ENCODE measurements at places on chromosomes 4 and X.
A peak's percentile ranks its signal among the peaks of the same experiment; 100 is the strongest.

DNA sequence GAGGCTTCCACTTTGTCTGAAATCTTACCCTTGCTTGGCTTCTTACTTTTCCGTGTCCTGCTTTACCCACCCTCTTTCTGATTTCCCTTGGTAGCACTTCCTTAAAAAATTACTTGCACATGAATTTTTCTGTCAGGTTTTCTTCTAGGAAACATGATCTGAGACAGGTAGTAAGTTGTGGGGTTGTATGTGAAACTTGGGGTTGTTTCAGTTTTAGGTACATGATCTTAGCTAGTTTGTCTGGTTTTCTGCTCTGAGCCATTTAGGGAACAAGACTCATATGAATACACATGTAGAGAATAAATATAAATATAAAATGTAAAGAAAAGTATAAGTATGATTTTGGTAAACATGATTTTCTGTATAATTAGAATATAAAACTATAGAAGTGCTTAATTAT, 17.4 kb upstream of the ARMCX2 start:
- no peak overlapping the region for H3K27ac ChIP-seq
- H3K4me1 ChIP-seq = no peaks in the 10 kb centered on the region
- no peaks in the 10 kb centered on the region for H3K36me3 ChIP-seq
- no peak for DNase-seq
- no peak overlapping the region for H3K4me3 ChIP-seq
- no peaks in the 10 kb centered on the region for H3K27me3 ChIP-seq

DNA sequence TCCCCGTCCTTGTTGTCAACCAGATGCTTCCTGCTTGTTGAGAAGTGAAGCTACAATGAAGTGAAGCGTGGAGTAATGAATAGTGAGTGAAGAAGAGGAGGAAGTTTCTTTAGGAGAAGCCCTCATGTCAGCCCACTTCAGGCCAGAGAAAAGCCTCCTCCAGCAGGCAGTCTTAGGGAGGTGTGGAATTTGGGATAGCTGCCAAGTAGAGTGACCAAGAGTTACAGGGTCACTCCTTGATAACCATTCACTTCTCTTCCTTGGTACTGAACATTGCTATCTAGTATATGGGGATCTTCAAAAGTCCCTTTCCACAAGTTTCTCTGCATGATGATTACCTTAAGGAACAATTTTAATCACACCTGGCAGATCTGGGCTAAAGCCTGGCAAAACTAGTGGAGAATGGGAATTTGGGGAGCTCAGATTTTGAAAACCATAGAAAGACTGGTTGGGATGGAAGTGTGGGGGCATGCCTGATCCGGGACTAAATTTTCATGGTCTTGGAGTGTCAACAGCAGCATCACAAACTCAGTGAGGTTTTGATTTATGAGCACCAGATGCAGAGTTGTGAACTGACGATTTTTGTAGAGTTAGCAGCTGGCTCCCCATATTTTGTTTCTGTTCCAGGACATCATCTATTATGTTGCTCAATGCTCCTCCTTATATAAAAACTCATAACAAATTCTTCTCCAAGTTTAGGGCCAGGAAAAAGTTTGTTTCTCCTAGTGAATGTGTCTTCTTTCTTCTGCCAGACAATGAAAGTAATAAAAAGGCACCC, 53.1 kb downstream of the IGSF1 start:
- DNase-seq = no peak
- H3K36me3 ChIP-seq = no peaks in the 10 kb centered on the region
- no peak overlapping the region for H3K27ac ChIP-seq
- H3K4me1 ChIP-seq = no peaks in the 10 kb centered on the region

GRCh38 chr4:82097504-82097903, 276.3 kb downstream of the HNRNPD start:
- no peak for DNase-seq
- H3K27ac ChIP-seq = no peak overlapping the region
- no peak overlapping the region for H3K4me3 ChIP-seq
- H3K36me3 ChIP-seq = no peaks in the 10 kb centered on the region
- no peaks in the 10 kb centered on the region for H3K27me3 ChIP-seq

DNA sequence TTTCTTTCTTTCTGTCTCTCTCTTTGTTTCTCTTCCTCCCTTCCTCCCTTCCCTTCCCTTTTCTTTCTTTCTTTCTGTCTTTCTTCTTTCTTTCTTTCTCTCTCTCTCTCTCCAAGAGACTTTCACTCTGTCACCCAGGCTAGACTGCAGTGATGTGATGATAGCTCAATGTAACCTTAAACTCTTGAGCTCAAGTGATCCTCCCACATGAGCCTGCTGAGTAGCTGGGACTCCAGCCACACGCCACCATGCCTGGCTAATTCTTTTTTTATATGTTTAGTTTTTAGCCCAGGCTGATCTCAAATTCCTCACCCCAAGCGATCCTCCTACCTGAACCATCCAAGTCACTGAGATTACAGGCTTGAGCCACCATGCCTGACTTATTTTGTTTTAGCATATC, 64.3 kb upstream of the EMCN start:
- DNase-seq = no peak
- no peak overlapping the region for H3K27ac ChIP-seq
- no peaks in the 10 kb centered on the region for H3K27me3 ChIP-seq

DNA sequence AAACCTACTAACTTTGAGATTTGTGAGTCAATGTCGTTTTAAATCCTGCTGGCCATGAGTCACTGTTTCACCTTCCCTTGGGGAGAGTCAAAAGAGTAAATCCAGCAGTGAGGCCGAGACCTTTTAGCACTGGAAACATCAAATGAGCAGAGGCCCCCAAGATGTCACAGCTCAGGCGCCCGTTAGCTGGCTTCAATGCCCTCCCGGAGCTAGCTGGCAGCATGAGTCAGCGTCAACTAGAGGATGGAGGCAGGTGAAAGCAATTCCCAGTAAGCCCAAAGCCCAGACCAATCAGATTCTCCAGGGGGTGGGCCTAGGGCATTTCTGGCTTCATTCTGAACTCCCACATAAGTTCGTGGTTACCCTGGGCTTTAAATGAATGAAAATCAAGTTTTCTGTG, 170.9 kb downstream of the CLCN4 start:
- no peaks in the 10 kb centered on the region for H3K27me3 ChIP-seq
- no peak overlapping the region for H3K27ac ChIP-seq
- DNase-seq = peak; percentile 19
- peaks cover 5% of the 10 kb centered on the region for H3K4me1 ChIP-seq

DNA sequence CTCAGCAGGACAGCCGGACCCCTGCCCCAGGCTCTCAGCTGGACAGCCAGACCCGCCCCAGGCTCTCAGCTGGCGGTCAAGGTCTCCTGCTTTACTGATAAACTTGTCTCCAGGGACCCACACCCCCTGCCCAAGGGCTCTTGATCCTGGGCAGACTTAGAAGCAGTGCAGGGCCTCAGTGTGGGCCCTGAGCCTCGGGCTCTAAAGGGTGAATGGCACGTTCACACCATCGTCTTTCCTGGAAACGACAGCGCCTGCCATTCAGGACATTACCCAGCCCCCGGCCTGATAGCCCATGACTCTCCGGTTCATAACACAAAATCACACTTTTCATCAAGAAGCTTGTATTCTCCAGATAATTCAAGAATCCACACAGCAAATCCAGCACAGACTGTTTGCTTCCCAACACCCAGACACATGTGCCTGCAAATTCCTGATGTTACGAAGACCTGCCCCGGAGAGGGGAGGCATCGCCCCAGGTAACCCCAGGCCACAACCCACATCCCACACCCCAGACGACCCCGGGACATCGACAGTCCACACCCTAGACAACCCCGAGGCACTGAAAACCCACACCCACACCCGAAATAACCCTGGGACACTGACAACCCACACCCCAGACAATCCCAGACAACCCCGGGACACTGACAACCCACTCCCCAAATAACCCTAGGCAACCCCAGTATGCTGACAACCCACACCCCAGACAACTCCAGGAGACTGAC, 136.8 kb downstream of the FAM53A start:
- no peak overlapping the region for H3K27ac ChIP-seq
- H3K4me3 ChIP-seq = no peak overlapping the region
- DNase-seq = no peak
- H3K4me1 ChIP-seq = no peaks in the 10 kb centered on the region

DNA sequence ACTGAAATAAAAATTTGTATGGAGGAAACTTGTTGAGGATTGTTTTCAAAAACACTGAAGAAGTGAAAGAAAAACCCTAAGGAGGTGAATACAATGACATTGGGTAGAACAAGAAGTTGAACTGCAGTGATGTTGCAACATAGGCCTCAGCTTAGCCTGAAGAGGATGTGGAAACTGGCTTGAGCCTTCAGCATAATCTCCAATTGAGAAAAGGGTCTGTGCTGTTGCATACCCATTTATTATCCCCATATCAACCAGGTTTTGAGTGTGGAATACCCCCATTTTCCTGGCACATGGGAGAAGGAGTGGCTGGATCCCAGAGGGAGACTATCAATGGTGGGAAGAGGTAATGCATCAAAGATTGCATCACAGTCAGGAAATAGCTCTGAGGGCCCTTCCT, 695.0 kb upstream of the HS3ST1 start:
- no peaks in the 10 kb centered on the region for H3K4me1 ChIP-seq
- DNase-seq = no peak
- no peak overlapping the region for H3K4me3 ChIP-seq
- H3K36me3 ChIP-seq = no peaks in the 10 kb centered on the region

DNA sequence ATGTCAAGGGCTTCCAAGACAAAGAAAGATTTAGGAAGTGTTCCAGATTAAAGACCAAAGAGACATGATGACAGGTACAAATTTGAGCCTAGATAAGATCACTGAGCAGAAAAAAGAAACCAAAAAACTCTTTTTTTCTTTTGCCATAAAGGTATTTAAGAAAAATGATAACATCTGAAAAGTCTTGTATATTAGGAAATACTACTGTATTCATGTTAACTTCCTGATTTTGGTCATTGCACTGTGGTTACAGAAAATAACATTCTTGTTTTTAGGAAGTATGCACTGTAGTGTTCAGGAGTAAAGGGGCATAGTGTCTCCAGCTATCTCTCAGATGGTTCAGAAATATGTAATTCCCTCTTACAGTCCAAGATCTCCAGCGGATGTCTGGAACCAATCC, 37.1 kb downstream of the RWDD4 start:
- no peak overlapping the region for H3K4me3 ChIP-seq
- DNase-seq = no peak
- no peak overlapping the region for H3K27ac ChIP-seq
- no peaks in the 10 kb centered on the region for H3K36me3 ChIP-seq

GRCh38 chrX:88613338-88613737, 133.7 kb upstream of the CPXCR1 start:
- no peaks in the 10 kb centered on the region for H3K27me3 ChIP-seq
- H3K4me3 ChIP-seq = no peak overlapping the region
- no peaks in the 10 kb centered on the region for H3K4me1 ChIP-seq
- no peak overlapping the region for H3K27ac ChIP-seq
- H3K36me3 ChIP-seq = no peaks in the 10 kb centered on the region

DNA sequence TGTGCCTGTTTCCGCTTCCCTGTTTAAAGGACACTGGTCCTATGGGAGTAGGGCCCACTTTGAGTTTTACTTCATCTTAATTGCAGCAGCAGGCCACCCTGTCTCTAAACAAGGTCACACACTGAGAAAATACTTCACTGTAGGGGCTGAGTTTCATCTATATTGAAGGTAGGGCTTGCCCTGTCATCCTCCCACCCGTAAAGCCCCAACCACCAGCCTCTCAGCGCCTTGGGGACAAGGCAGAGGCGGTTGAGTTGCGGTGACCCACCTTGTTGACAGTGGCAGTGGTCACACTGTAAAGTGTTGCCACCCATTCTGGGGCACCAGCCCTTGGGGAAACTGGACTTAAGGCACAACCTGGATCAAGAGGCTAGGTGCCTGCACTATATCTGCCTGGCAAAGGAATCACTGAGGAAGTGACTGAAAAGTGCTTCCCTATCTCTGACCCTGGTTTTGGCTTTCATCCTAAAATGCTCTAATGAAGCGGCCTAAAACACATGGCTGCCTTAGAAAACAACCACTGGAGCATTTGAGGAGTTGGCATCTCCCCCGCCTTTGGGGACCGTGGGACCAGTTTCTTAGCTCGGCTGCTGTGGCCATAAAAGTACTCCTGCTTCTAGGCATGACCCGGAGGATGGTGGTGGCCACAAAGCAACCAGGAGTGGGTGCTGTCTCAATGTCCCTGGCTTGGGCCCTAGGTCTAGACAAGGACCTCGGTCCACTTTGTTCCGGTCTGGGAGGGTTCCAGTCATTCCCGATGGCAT, 7.8 kb upstream of the WDR1 start:
- no peak overlapping the region for H3K27ac ChIP-seq
- no peaks in the 10 kb centered on the region for H3K36me3 ChIP-seq
- 0 out of 2 replicates have a peak, but pooled peaks cover 4% of the 10 kb centered on the region for H3K4me1 ChIP-seq
- H3K27me3 ChIP-seq = no peaks in the 10 kb centered on the region
- H3K4me3 ChIP-seq = no peak overlapping the region

GRCh38 chr4:115678425-115678941, 565.1 kb upstream of the NDST4 start:
- DNase-seq = peak; percentile 23
- H3K36me3 ChIP-seq = no peaks in the 10 kb centered on the region
- no peaks in the 10 kb centered on the region for H3K4me1 ChIP-seq
- no peak overlapping the region for H3K27ac ChIP-seq
- no peaks in the 10 kb centered on the region for H3K27me3 ChIP-seq
- H3K4me3 ChIP-seq = no peak overlapping the region

GRCh38 chr4:146095091-146095690, 80.3 kb upstream of the LSM6 start:
- no peak overlapping the region for H3K4me3 ChIP-seq
- no peaks in the 10 kb centered on the region for H3K36me3 ChIP-seq
- no peak overlapping the region for H3K27ac ChIP-seq
- peak; percentile 88 for DNase-seq
- no peaks in the 10 kb centered on the region for H3K27me3 ChIP-seq

GRCh38 chr4:171985129-171985528, 171.9 kb downstream of the GALNTL6 start:
- H3K27me3 ChIP-seq = no peaks in the 10 kb centered on the region
- peaks cover 9% of the 10 kb centered on the region for H3K4me1 ChIP-seq
- DNase-seq = no peak
- H3K36me3 ChIP-seq = no peaks in the 10 kb centered on the region
- H3K4me3 ChIP-seq = no peak overlapping the region
- no peak overlapping the region for H3K27ac ChIP-seq

GRCh38 chrX:100931218-100931924, 2.7 kb upstream of the XKRX start:
- no peaks in the 10 kb centered on the region for H3K36me3 ChIP-seq
- H3K27me3 ChIP-seq = peaks cover 13% of the 10 kb centered on the region
- no peak overlapping the region for H3K4me3 ChIP-seq
- H3K4me1 ChIP-seq = no peaks in the 10 kb centered on the region
- no peak for DNase-seq

GRCh38 chrX:49064735-49065134, 5.9 kb downstream of the CCDC120 start:
- DNase-seq = no peak
- no peak overlapping the region for H3K27ac ChIP-seq
- H3K4me3 ChIP-seq = no peak overlapping the region
- no peaks in the 10 kb centered on the region for H3K4me1 ChIP-seq

DNA sequence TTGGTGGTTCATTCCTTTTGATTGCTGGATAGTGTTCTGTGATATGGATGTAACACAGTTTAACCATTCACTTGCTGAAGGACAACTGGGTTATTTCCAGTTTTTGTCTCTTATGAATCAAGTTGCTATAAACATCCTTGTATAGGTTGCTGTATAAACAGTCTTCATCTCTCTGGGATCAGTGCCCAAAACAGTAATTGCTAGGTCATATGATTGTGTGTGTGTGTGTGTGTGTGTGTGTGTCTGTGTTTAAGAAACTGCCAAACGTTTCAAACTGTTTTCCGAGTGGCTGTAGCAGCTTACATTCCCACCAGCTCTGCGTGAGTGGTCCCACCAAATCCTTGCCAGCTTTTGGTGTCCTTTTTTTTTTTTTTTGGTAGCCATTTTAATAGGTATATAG, 60.4 kb downstream of the F11 start:
- H3K27ac ChIP-seq = no peak overlapping the region
- no peaks in the 10 kb centered on the region for H3K27me3 ChIP-seq
- H3K4me3 ChIP-seq = no peak overlapping the region

GRCh38 chr4:140931911-140932310, 175.7 kb upstream of the TBC1D9 start:
- H3K36me3 ChIP-seq = no peaks in the 10 kb centered on the region
- no peaks in the 10 kb centered on the region for H3K4me1 ChIP-seq
- no peak overlapping the region for H3K4me3 ChIP-seq
